ENCODE measurements at places on chromosomes 2 and 18.
A peak's percentile ranks its signal among the peaks of the same experiment; 100 is the strongest.

DNA sequence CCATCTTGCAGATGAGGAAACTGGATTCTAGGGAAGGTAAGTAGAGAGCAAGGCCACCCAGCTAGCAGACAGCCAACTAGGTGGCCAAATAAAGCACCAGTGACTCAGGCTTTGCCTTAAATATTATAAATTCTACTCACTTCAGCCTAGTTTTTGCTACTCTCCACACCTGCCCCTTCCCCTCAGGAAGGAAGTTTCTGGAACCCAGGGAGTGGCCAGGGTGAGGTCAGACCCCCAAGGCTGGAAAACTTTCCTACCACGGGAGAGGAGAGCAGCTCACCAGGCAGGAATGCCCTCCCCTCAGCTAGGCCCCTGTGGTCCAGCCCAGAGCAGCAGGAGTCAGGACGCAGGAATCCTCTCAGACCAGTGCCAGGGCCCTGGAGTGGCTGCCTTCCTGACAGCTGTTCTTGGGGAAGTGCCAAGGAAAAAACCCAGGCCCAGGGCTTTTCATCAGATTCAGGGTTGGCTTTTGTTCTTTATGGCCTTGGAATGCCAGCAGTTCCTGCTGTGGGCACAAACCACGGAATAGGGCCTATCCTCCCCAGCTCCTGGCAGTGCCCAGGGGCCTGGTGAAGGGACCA is 5.1 kb upstream of the PAX8 start:
- no peak for DNase-seq

DNA sequence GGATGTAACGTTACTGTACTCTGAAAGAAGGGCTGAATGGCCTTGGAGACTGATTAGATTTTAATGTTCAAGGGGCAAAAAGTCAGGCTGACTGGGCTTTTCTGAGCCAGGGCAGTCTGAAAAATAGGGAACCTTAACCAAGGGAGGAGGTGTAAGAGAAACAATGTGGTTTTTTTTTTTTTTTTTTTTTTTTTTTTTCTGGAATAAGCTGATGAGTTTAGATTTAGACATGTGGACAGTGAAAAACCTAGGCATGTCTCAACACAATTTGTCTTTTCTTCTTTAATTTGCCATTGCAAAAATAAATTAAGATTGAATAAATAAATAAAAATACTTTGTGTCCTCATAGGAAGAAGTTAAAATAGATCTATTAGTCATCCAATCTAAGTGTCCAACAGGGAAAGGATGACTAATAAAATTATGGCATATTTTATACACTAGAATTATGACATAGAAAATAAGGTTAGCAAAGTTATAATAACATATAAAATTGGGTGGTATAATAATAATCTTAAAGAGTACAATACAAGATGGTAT is 237.6 kb upstream of the TRIB2 start:
- DNase-seq = no peak

GRCh38 chr2:211836409-211836808 is 702.2 kb downstream of the ERBB4 start:
- no peak for DNase-seq

DNA sequence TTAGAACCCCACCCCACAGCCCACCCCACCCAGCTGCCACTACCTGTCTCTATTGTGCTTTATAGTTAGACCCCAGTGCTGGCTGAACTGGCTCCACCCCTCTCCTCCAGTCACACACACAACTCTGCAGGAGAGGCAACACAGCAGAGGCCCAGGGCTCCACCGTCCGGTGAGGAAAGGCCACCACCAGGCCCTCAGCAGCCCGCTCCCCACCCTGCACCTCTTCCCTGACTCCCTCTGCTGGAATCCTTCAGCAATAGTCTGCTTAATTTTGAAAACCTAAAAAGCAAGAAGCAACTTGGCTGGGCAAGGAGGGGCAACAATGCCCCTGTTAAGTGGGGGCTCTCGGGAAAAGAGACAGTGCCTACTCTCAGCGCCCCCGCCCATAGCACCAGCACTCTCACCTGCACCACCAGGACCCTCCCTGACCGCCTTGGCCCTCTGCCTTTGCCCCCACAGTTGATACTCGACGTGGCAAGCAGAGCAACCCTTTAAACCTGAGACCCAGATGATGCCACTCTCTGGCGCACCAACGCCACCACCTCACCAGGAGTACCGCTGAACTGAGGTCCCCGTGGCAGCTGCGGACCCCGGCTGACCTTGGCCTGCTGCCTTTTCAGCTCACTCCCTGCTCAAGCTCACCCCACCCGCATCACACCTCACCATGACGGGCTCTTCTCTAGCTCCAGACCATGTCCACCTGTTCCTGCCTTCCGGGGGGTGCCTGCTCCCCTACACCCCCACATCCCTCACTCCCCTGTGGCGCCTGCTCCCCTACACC is 45.7 kb downstream of the NDUFA10 start:
- DNase-seq = no peak

- DNase-seq = no peak
Observed at GRCh38 chr2:172387361-172387760, 40.0 kb upstream of the ITGA6 start.

GRCh38 chr2:222792001-222792611 is 68.7 kb upstream of the ACSL3 start:
- DNase-seq = peak; percentile 6

DNA sequence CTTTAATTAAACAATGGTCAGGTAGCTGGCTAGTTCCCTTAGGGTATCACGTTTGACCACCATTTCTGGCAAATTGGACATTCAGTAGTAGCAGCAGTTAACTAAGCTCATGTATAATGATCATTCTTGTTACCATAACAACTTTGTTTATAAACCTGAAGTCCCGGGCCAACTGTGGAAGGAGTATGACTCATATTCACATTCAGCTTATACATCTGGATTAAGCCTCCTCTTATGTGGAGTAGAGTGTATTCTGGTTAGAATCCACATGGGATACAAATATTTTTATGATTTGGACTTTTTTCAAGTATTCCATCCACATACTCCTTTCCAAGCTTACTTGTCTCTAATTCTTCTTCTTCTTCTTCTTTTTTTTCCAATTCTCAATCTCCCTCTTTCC is 70.3 kb upstream of the ZSWIM2 start:
- no peak for DNase-seq

DNA sequence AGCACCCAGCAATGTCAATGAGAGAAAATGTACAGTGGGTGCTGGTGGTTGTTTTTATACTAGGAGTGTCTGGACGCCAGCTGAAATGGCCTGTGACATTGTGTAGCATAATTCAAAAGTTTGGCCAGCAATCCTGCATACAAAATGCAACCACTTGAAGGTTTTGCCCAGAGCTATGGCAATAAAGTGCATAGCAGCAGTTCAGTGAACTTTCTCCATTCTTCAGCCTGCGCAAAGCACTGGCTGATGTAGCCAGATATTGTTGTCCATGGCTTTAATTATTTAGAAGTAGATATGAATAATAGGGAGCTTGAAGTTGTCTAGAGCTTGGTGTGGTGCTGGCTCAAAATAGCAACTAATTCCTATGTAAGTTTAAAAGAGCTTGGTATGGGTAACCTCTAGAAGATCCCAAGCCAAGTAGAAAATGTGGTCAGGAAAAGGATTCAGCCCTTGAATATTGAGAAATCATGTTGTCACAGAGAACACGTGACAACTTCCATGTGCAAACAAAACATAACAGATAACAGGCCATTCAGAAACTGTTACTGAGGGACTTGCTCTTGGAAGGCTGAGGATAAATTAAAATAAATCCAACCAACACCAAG is 33.3 kb upstream of the PGAP1 start:
- no peak for DNase-seq

DNA sequence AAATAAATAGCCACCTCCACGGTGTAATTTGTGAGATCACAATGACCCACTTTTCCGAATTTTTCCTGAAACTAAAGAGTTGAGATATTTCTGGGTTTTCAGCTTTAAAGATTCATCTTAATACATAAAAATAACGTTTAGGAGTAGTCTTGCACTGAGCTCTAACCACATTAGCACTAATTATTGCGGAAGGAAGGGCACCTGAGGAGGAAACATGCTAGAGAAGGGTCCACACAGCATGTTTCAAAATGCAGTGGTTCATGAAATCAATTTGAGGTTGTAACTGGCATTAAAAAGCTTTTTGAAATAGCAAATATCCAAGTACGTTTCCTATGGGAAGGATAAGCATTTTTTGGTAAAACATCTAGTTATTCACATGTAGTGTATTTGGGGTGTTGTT is 8.4 kb downstream of the INPP4A start:
- DNase-seq = no peak

DNA sequence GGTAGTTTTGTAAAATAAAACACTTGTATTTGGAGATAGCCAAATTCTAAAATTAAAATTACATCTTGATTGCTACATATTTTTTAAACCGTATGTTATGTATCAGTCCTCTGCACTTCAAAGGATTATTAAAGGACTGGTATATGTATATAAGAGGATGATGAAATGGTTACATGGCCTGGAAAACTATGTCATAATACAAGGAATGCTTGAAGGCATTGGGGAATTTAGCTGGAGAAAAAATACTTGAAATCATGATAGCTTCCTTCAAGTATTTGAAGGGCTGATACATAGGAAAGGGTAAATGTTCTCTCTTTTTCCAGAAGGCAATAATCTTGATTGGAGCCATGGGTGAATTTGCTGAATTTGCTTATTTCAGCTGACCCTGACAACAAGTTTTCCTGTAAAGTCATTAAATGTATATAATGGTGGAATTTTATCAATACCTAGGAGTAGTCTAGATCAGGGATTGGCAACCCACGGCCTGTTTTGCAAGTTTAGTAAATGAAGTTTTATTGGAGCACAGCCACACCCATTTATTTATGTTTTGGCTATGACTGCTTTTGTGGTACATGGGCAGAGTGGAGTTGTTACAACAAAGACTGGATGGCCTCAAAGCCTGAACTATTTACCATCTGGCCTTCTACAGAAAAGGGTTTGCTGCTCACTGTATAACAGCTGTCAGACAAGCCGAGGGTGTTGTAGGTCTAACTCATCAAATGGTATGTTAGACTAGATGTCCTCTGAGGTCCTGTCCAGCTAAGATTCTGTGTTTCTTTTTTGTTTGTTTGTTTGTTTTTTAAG is 34.4 kb downstream of the ACYP2 start:
- no peak for DNase-seq

DNA sequence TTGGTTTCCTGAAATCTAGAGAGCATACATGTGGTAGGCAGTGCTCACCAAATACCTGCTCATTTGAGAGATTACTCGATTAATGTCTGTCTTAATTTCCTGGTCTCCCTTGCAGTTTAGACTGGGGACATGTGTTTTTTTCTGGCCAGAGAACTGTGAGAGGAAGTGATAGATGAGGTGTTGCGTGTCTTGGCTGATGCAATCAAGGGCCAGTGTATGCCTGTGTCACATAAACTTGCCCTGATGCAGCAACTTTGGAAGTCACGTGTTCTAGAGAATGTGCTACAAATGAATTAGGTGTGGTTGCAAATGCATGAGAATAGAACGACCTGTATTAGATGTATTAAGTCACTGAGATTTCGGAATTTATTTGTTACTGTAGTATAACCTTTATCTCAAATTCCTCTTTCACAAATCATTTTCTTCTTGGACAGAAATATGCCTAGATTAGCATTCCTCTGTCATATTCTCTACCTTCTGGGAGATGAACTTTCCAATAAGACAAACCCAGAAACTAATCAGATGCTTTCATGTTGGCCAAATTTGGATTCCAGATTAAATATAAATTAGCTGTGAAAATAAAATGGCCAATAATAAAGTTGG is 9.9 kb upstream of the IL1A start:
- no peak for DNase-seq

DNA sequence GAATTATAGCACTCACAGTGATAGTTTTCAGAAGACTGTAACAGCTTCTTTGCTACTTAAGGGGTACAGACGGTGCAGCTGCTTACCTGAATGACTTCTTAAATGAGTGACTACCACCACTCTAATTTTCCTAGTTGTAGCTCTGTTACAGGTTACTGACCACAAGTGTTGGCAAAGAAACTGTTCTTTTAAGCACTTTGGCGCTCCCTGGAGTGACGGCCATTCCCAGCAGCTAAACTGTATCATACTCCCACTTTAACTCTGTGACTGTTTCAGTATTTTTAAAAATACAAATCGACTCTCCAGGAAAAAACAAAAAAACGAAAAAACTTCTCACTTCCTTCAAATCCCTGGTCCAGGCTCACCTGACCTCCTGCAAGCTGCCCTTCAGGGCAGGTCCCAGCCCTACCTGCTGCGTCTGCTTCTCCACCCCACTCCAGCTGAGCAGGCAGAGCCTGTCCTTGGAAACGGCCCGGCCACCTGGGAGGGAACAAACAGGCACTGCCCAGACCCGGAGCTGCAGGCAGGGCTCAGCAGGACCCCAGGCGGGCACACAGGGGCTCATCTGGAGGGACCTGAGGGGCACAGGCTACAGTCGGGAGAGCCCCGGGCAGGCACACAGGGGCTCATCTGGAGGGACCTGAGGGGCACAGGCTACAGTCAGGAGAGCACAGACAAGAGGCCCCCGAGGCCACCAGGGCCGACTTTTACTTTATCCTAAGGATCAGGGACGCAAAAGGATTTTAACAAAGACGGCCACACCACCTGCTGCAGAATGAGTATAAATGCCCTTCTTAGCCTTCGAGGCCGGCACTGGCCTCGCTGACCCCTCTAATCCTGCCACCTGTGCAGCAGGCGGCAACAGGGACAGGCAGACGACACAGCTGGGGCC is 24.5 kb downstream of the SLC66A2 start:
- no peak for DNase-seq

DNA sequence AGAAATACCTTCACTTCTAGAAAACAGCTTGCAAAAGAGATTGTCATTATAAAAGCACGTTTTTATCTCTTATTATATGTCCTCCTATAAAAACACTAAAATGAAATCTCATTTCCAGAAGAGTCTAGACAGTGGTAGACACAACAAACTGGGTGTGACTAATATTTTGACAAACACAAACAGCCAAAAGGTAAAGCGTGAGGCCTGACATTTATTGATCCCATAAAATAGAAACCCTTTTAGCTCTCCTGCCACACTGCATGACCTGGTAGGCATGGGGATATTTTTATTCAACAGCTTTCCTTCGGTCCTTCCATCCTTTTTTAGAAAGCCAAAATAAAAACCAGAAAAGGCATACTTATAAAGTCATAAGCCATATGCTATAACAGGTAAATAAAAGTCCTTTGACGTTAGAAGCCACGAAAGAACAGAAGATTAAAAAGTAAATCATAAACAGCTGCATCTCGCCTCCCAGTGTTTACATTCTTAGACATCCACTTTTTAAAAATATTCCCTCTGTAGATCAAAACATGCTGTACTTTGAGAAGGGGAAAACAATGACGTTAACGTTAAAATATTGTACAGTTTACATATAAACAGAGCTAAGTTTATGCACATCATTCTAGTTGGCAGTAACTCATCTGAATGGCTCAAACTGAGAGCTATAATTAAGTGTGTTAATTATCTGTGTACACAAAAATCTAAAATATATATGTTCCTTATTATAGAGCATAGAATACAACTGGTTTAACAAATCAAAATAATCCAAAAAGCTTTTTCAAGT is 44.6 kb downstream of the IRS1 start:
- no peak for DNase-seq

GRCh38 chr2:157228946-157229345 is 28.6 kb upstream of the GALNT5 start:
- no peak for DNase-seq

- no peak for DNase-seq
Observed at GRCh38 chr2:143481733-143482132, 352.5 kb downstream of the ARHGAP15 start.
